ENCODE measurements at places on chromosomes 4 and X.
A peak's percentile ranks its signal among the peaks of the same experiment; 100 is the strongest.

GRCh38 chrX:56766554-56767347, 37.7 kb downstream of the NBDY start:
- no peak for DNase-seq

DNA sequence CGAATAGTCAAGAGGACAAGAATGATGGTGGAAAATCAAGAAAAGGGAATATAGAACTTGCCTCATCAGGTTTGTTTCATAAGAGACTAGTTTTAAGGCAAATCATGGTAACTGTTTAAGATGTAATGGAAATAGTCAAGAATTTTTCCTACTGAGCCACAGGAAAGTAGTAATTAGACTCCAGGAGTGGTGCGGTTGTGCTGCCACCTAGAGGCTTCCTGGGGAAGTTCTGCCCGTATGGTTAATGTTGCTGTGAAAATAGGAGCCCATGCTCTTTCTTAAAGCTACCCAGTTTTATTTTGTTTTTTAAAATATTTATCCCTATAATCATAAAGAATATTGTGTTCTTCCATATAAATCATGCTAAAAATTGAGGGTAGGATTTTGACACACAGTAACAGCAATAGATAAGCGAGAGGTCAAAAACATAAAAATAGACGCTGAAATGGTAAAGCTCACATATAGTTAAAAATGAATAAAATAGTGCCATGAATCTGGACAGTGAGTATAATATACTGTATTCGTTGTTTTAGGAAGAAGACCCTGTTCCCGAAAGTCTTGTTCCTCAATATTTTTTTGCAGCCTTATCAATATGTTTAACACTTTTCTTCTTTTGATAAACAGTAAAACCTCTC, 87.0 kb downstream of the PHOX2B start:
- DNase-seq: peak; percentile 65

DNA sequence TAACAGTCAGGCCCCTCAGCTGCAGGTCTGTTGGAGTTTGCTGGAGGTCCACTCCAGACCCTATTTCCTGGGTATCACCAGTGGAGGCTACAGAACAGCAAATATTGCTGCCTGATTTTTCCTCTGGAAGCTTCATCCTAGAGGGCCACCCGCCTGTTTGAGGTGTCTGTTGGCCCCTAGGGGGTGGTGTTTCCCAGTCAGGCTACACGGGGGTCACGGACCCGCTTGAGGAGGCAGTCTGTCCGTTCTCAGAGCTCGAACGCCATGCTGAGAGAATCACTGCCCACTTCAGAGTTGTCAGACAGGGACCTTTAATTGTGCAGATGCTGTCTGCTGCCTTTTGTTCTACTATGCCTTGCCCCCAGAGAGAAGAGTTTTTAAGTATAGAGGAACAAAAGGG, 160.8 kb downstream of the DKK2 start:
- DNase-seq: no peak

DNA sequence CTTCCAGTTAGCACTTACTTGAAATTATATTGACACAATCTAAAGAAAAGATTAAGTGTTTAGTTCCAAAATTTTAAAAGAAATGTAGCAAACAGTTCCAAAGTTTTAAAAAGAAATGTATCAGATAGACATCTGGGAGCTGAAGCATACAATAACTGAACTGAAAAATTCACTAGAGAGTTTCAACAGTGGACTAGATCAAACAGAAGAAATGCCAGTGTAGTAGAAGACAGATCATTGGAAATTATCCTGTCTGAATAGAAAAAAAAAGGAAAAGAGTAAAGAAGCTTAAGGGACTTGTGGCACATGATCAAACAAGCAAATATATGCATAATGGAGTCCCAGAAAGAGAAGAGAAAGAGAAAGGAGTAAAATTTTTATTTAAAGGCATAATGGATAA, 261.4 kb downstream of the LAS1L start:
- no peak for DNase-seq

DNA sequence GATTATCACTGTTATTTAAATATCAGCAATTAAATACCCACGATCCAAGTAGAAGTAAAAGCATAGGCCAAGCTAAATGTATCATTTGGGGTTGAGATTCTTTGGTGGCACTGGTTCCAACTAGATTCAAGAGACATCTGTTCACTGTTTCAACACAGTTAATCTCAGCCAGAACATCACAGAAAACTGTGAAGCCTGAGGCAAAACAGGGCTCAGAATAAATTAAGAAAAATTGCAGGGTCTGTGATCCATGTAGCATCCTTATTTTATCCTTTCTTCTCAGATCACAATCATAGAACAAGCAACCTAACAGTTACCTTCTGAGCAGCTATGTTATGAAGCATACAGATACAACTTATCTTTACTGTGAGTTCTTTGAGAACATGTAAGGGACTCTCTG, 23.7 kb downstream of the YTHDC1 start:
- no peak for DNase-seq

DNA sequence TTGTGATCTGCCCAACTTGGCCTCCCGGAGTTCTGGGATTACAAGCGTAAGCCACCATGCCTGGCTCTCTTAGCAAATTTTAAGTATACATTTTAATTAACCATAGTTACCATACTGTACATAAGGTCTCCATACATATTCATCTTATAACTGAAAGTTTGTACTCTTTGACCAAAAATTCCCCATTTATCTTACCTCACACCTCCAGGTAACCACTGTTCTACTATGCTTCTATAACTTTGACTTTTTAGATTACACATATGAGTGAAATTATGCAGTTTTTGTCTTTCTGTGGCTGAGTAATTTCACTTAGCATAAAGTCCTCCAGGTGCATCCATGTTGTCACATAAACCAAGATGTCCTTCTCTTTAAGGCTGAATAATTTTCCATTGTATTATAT, 17.4 kb downstream of the C4orf51 start:
- DNase-seq: no peak

DNA sequence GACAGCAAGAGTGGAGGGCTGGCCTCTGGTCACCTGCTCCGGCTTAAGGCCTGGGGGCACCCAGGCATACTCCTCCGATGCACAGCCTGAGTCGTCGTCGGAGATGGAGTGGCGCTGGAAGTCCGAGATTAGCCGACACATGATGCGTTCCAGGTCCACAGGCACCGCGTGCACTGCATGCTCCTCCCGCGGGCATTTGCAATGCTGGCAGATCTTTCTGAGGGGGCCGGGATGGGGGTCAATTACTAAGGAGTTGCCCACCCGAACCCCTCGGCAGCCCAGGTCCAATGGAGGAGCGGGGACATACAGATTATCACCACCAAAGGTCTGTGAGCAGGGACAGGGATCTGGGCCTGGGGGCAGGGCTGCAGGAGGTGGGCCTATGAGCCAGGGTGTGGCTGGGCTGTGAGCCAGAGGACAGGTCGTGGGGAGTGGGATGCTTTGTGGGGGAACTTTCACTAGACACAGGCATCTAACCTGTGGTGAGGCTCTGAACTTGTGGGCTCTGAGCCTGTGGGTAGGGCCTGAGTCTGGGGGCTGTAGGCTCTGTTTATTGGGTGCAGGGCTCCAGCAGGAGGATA, 2.4 kb downstream of the PRICKLE3 start:
- no peak for DNase-seq

- peak; percentile 14 for DNase-seq
These were observed 209.1 kb upstream of the FAM47A start for GRCh38 chrX:34341258-34341657.

GRCh38 chrX:78029663-78030062, 60.2 kb upstream of the PGAM4 start:
- peak; percentile 39 for DNase-seq

GRCh38 chr4:100828986-100829685, 311.3 kb upstream of the EMCN start:
- DNase-seq: no peak

- DNase-seq: no peak
These were observed 200.4 kb upstream of the FAM9B start for GRCh38 chrX:9234315-9234714.

DNA sequence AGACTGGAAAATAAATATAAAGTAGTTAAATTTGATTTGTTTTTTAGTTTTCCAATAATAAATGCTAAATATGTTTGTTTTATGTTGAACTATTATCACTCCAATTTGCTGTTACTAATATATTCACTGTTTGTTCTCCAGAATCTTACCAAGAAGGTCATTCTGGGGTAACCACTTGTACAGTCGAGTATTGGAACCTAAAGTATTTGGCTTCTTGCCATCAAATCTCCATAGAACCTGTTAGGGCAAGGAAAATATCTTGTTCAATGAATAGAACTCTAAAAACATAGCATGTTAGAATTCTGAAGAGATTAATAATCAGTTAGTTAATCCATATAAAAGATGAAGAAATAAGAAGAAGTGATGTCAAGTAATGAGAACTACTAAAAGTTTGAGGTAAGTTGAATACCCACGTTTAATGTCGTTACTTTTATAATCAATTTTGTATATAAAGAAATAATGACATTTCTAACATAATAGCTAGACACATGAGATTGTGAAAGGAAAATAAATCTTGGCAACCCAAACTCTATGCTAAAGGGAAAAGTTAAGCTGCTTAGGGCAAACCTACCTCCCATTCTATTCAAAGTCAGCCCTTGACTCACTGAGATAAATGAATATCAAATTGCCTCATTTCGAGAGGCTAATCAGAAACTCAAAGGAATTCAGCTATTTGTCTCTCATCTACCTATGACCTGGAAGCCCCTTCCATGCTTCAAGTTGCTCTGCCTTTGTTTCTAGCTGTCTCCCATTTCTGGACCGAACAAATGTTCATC, 15.3 kb downstream of the UGT2B15 start:
- no peak for DNase-seq

- no peak for DNase-seq
These were observed 570.7 kb downstream of the PCDH7 start for GRCh38 chr4:31290836-31291235.

GRCh38 chr4:170089274-170089667, 485 bp downstream of the AADAT start:
- DNase-seq: no peak

DNA sequence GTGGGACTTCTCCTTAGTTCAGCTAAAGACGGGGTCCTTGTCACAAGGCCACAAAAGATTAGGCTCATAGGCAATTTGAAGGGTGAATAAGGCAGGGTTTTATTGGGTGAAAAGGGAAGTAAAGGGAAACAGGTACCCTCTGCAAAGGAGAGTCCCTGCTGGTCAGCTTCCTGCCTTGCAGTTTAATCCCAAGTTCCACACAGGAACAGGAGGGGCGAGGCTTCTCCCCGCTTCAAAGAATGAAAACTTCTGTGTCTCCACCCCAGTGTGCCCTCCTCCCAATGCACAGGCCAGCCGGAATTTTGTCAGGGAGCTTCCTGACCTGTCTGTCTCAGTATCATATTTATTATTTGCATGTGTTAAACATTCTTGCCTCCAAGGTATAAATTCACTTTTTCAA, 37.1 kb downstream of the ITM2A start:
- no peak for DNase-seq

GRCh38 chr4:683982-684622, 4.8 kb downstream of the SLC49A3 start:
- DNase-seq: peak; percentile 38

- DNase-seq: no peak
These were observed 1189.6 kb downstream of the PCDH18 start for GRCh38 chr4:136342666-136343065.

- DNase-seq: peak; percentile 70
These were observed 15.0 kb downstream of the BTK start for GRCh38 chrX:101370888-101371504.

GRCh38 chr4:152994038-152994437, 57.9 kb downstream of the FHDC1 start:
- DNase-seq: no peak

DNA sequence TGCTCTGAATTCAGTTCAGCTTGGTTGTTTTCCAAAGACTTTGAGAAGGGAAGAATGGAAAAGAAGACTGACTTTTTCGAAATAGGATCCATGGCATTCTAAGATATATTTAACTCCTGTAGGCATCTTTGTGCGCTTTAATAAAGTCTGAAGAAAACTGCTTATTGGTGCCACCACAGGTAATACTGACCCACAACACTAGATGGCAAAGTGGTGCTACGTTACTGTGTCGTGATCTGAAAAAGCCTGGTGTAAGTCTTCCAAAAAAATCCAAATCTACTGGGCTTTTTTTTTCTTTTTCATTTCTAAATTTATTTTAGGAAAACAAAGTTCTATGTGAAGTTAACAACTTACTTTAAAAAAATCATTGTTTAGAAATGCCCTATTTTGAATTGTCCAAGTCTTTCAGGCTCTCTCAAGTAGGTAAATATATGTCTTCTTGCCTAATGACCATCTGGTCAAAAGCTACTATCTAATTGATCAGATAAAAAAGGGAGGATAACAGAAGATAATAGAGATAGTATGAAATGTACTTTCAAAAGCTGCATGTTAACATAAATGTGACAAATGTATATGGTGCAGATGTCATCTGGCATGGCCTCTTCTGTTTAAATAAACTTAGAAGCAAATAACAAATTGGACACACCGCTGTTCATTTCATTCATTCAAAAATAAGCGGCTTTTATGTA, 47.0 kb upstream of the MID1IP1 start:
- peak; percentile 62 for DNase-seq

- no peak for DNase-seq
These were observed 16.8 kb downstream of the CPZ start for GRCh38 chr4:8609406-8609805.

DNA sequence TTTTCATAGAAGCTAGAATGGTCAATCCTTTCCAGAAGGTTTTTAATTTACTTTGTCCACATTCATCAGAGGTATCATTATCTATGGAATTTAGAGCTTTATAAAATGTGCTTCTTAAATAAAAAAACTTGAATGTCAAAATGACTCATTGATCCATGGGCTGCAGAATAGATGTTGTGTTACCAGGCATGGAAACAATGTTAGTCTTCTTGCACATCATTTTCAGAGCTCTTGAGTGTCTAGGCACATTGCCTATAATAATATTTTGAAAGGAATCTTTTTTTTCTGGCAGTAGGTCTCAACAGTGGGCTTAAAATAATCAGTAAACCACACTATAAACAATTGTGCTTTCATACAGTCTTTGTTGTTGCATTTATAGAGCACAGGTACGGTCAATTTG, 200.3 kb downstream of the FAT4 start:
- DNase-seq: no peak

DNA sequence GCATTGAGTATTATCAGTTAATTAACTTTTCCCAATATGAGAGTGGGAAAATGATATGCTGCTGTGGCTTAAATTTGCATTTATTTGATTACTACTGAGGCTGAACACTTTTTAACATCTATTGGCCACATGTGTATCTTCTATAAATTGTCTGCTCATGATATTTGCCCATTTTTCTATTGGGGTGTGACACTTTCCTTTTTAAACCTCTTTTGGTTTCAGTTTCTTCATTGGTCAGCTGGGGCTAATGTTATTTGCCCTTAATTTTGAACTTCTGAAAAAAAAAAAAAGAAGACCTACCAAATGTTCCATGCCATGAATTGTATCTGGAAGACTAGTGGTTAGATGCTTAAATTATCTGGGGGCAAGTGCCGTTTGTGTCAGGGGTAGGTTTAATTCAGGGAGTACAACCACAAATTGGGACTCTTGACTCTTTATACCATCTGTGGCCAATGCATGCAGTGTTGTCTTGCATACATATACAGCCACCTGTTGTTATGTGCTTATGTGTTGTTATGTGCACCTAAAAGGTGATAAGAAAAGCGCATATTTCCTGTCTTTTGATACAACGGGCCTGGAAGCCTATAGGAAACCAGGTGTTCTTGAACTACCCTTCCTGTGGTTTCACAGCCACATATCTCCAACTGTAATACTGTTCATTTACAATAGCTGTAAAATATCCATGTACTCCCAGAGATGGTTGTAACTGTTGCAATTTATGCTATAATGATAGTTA, 49.0 kb downstream of the SH2D1A start:
- DNase-seq: peak; percentile 3
